ENCODE measurements at places on chromosomes 2 and 18.
A peak's percentile ranks its signal among the peaks of the same experiment; 100 is the strongest.

DNA sequence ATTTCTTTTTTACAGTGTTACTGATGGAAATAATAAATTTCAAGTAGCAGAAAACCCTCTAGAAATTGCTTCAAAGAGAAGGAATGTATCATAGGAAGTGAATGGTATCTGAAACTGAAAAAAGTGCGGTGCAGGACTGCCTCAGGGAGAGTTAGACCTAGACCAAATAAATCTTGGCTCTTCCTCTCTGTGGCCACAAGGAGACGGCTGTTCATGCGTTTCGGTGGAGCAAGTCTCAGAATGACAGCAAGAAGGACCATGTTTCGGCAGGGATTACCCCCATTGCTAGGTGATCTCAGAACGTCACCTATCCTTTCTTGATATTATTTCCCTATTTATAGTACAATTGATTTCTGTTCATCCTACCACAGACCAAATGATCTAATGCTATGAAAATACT lies 522.3 kb downstream of the SOX11 start:
- DNase-seq = no peak

- no peak for DNase-seq
Observed at GRCh38 chr2:70247364-70248180, 856 bp downstream of the TIA1 start.

- DNase-seq = peak; percentile 55
Observed at GRCh38 chr18:61703508-61703907, 189.3 kb downstream of the RNF152 start.

DNA sequence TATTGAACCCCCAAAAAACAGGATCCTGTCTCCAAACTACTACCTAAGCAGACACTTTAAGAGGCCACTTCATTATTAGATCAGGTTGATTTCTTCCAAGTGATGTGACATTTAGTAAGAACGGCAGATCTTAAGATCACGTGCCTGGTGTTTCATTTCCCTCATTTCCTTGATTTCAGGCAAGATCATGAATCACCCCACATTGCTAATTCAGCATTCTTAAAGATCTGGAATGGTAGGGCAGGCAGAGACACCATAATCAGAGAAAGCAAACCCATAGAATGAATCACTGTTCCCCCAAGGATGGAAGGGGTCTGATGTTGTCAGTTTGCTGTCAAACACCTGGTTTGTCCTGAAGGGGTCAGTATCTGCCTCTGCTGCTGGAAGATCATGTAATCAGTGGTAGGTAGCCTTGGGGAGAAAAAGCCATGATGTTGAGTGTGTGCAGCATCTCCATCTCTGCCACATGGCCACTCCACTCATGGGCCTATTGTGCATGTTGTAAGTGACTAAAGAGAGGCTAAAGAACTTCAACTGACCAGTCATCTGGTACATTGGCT lies 133.9 kb downstream of the ARHGAP15 start:
- no peak for DNase-seq

DNA sequence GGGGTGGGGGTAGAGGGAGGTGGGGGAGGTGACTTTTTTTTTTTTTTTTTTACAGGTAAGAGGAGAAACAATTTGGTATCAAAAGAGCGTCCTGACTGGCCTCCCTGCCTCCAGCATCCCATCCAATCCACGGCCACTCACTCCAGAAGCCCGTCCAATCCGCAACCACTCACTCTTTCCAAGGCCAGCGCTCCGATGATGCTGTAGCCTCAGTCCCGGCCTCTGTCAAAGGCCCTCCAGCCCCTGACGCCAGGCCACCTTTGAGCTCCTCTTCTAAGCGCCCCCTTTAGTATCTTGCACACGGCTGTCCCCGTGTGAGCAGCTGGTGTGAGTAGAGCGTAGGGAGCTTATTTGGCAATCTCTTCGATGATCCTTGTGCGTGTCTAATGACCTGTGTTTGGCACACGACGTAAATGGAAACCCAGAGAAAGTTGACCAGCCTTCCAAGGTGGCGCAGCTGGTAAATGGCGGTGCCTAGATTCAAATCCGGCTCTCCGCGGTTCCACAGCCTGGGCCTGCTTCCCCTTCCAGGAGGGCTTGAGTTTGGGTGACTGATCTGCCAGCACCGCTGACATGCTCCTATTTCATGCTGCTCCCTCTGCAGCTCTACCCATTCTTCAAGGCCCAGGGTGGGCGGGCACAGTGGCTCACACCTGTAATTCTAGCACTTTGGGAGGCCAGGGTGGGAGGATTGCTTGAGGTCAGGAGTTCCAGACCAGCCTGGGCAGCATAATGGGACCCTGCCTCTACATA lies 23.8 kb upstream of the PXDN start:
- no peak for DNase-seq

DNA sequence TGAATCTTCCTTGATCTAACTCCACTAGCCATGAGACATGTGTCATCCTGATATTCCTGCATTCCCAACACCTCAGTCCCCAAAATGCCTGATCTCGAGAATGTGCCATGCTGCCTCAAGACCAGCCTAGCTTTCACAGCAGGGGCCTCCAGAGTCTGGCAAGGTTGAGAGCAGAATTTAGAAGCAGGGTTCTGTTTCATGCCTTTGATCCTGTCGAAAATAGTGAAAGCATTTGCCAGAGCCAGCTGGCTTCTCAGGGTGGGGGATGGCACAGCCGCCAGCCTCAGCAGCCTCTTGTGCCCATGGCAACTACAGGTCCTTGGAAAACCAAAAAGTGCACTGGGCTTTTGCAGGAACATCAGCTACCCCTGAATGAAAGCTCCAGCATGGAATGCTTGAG lies 143.5 kb downstream of the RTN4 start:
- DNase-seq = no peak

DNA sequence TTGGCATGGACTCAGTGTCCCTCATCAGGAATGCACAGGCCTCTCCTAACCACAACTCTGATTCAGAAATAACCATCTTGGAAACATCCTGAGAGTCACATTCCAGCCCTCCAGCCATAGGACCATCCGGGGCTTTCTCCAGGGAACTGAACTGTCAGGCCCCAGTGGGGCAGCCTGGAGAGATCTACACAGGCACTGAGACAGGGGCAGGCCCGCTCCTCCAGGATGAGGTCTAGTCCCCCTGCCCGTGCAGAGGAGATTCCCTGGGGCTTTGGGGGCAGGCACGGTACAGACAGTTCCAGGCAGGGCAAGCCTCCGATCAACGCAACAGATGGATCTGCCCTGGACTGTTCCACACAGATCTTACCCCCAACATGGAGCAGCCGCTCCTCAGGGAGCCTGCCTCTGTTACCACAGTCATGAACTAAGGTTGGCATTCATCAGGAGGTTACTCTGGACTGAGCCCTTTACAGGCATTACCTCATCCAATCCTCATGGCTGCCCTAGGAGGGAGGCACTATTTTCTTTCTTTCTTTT lies 12.0 kb downstream of the KCNK3 start:
- peak; percentile 90 for DNase-seq

- peak; percentile 48 for DNase-seq
Observed at GRCh38 chr2:69798909-69799526, 30.4 kb upstream of the GMCL1 start.

GRCh38 chr2:53652131-53652530 lies 115.5 kb upstream of the CHAC2 start:
- no peak for DNase-seq

DNA sequence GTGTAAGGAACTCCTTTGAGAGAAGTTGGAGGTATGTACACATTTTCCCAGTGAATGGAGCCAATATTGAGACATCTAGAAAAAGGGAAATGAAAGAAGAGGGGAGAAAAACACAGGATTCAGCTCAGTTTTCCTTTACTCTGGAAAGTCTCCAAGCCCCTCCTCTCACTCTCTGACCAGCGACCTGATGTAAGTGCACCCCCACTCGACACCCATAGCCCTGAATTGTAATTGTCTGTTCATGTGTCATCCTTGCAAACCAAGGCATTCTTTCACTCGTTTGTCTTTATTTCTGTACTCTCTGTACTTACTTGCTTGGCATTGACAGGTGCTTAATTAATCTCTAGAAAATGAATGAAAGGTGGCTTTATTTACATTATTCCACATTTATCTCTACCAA lies 55.7 kb upstream of the CTAGE1 start:
- peak; percentile 12 for DNase-seq

GRCh38 chr2:171404261-171404660 lies 29.5 kb downstream of the METTL8 start:
- peak; percentile 82 for DNase-seq

DNA sequence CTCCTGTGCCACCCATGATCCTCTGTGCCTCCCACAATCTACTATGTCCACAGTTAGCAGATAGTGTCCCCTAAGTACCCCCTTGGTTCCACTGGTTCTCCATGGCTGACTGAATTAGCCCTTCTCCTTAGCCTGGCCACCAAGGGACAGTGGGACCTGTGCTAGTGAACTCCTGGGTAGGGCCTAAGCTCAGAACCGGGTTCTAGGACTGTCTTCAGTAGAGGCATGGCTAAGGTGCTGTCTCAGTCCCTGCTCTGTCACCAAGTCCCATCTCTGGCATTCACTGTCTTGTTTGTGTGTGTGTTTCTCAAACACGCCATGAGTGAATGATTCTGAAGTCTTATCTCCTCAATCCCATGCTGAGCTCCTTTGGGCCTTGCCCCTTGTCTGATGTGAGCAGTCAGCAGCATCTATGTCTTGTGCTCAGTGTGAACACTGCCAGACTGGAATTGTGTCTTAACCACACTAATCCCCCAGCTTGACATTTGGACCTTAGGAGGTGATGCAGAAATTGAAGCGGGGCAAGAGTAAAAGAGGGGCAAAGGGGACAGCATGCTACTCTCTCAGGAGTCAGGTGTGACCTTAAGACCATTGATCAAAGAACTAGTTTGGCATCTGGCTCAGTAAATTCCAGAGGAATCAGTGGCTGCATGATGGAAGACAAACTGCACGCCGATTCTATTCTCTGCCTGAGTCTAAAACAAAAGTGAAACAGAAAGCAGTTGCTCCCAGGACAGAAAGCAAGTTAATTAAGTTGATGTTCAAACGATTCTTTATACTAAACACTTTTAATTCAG lies 190.5 kb downstream of the ALPK2 start:
- DNase-seq = no peak

DNA sequence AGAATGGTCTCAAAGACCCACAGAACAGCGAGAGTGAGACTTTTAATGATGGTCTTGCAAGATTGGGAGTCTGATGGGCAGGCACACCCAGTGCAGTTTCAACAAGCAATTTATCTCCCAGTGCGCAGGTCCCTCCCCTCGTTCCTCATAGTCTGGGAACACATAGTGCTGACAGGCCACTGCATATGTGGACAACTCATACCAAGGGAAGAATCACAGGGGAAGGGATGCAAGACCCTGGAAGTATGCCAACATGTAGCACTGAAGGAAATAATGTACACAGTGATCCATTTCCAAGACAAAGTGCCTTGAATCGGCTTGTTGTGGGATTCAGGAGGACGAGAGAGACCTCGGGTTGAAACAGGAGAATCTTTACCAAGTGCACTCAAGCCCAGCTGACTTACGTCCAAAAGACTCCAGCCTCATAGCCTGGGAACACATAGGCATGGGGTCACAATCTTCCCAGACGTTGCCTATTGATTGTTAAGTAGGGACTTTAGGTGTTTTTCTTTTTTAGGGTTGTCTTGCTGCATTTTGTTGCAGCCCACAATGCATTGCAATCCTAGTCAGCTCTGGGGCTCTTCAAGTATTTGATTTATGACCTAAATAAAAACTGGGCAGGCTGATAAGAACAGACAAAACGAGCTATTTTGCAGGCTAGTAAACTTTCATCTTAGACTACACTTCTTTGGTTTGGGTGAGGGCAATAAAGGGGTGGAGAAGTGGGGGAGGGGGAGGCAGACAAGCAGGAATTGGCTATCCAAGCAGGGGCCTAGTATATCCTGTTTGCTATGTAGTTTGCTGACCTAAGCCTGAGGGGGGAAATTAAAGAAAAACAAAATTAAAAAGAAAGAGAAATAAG lies 24.7 kb upstream of the SERPINB5 start:
- peak; percentile 33 for DNase-seq

- DNase-seq = peak; percentile 58
Observed at GRCh38 chr2:28047681-28048080, 157.2 kb downstream of the BABAM2 start.

DNA sequence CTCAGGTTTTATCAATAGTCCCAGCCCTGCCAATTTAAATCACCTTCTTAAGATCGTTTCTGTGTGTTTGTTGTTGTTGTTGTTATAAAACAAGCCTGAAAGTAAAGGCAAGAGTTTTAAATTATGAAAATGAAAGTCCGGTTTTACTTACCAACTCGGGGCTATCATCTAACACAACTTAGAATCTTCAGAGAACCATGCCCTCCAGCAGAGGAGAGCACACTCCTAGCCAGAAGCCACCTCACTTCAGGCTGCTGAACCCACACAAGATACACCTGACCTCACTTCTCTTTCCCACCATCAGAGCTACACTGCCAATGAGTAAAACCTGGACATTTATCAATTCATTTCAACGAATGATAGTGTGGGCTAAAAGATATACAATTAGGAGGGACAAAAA lies 335.2 kb downstream of the IRS1 start:
- DNase-seq = no peak

DNA sequence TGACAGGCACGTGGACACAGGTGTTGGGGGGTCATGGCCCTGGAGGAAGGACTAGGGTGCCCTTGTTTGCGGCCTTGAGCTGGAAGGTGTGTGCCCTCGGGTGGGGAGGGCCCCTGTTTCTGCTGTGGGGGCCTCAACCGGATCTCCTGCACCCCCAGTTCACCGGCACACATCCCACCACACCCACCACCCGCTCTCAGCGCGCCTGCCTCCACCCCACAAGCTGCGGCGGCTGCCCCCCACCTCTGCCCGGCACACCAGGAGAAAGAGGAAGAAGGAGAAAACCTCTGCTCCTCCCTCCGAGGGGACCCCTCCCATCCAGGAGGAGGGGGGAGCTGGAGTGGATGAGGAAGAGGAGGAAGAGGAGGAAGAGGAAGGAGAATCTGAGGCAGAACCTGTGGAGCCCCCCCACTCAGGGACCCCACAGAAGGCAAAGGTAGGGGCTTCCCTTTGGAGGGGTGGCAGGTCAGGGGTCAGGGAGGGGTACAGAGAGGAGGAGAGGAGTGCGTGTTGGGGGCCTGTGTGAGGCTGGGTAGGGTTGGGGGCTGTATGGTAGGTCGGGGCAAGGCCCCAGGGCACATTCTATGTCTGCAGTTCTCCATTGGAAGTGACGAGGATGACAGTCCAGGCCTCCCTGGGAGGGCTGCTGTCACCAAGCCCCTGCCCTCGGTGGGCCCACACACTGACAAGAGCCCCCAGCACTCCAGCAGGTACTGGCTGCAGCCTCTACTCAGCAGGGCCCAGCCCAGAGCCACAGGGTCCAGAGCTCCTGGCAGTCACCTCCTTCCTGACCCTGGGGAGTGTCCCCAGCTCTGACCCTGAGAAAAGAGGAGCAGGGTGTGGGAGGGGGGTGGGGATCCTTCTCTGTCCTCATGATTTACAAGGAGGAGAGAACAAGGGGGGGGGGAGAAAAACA lies 1.8 kb downstream of the SLC4A3 start:
- no peak for DNase-seq

DNA sequence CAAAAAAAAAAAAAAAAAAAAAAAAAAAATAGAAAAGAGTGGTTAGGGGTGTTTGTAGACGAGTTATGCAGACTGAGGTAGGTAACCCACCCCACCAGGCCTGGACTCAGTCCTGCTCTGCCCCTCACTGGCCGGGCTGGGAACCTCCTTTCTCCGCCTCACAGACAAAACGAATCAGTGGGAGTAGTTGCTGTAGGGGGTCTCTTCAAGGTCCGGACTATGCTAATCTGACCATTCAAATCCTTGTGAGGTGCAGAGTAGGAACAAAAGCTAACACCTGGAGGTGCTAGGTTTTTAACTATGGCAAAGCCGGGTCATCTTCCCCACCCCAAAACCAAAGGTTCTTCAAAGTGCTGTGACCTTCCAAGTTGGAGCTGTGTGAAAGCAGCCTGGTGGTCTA lies 223.7 kb downstream of the SLC4A3 start:
- no peak for DNase-seq

Data from HFFc6 (cell line).